ENCODE measurements at places on chromosomes 3 and 15.

GRCh38 chr3:22089284-22089683 lies 338.3 kb upstream of the ZNF385D start:
- no peak for DNase-seq

DNA sequence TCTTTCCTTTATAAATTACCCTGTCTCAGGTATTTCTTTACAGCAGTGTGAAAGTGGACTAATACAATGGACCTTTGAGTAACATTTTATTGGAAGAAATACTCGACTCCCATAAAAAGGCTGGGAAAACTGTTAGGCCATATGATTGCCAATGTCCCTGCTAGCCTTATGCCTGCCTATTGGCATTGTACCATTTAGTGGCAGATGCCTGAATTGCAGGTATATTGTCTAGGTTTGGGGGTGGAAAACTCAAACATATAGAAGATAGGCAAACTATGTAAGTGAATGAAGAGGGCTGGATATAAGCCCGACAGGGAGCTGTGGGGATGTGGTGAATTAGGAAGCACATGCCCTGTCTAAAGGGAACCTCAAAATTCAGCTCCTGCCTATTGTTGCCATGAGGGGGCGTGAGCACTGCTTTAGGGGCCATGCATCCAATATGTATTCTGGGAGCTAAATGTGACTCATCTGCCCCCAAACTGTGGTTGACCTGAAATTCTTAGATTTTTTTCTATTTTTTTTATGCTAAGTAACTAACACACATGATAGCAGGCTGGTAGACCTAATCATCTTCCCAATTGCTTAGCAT lies 65.2 kb upstream of the TRA2B start:
- no peak for DNase-seq

DNA sequence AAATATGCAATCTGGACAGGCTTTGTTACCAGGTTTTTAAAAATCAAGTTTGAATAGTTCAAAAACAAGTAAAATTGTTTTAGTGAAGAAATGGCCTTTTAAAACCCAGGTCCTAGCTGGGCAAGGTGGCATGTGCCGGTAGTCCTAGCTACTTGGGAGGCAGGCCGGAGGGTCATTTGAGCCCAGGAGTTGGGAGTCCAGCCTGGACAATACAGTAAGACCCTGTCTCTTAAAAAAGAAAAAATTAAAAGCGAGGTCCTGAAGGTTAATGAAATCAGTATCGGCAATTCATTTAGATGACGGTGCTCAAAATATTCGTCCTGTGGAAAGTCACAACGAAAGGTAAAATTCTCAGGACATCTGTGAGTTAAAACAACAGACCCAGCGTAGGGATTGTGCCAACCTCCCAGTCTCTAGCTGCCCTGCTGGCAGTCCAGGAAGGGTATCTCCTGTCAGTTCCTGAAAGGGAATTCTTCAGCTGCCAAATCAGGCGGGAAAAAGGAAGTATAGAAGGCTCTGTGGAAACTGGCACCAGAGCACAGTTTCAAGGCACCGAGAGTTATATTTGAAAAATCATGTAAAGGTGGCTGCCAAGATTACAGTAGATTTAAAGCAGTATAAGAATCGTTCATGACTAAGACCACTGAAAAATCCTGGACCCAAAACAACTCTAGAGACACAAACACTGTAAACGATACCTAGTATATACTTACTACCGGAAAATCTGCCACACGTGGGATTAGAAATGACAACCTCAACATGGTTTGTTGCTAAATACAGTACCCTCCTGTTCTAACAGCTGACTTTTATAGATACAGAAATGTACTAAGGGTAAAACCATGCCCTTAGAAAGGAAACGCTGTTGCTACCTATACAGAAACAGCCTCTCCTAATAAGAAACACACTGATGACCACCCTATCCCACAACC lies 1.2 kb upstream of the ABHD17C start:
- no peak for DNase-seq

- no peak for DNase-seq
Measured at GRCh38 chr3:69791106-69791505, 51.8 kb downstream of the MITF start.

DNA sequence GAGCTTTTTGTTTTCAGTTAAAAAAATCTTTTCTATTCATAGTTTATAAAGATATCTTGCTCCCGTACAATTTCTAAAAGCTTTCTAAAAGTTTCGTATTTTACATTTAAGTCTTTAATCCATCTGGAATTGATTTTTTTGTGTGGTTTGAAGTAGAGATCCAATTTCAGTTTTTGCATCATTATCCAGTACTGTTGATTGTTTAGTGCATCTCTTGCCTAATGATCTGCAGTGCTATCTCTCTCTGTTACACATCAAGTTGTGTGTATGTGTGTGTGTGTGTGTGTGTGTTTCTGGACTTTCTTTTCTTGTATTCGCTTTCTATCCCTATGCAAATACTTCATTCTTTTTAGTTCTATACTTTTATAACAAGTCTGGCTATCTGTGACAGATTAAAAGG lies 605.8 kb upstream of the DPPA4 start:
- no peak for DNase-seq

DNA sequence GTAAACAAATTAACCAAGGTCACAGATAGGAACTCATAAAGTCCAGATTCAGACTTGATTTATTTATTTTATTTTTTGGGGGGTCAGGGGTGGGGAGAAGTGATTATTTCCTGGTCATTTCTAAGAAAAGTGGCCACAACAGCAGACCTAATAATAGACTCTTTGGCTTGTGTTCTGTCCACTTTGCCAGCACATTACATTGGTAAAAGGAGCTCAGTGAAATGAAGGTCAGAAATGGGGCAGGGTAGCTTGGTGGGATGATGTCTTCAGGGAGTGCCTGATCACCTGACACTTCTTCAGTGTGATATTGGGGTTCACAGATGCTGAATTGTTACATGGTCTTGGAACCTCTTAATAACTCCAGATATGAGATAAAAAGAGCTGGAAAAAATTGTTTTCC lies 10.1 kb downstream of the VPS8 start:
- DNase-seq, result no peak

- no peak for DNase-seq
Measured at GRCh38 chr3:151377768-151378385, 6.7 kb downstream of the P2RY12 start.

GRCh38 chr3:128517648-128518047 lies 24.6 kb upstream of the GATA2 start:
- DNase-seq, result no peak

DNA sequence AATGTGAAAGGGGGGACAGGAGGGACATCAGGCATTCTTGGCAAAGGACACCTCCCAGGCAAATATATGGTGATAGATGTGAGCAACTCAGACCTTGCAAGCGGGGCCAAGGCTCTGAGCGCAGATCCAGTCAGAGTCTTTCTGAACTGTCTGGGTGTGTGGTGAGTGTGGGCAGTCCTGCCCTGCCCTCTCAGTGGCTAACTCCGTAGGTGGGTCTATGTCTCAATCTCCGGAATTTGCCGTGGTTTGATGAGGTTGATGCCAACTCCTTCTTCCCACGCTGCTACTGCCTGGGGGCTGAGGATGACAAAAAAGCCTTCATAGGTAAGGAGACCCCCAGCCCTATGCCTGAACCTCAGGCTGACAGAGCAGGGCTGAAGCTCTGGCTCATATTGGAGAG lies 7.4 kb downstream of the TTLL3 start:
- no peak for DNase-seq

GRCh38 chr3:15585111-15585845 lies 16.1 kb downstream of the HACL1 start:
- no peak for DNase-seq

- DNase-seq, result no peak
Measured at GRCh38 chr3:128313935-128314334, 152.8 kb downstream of the DNAJB8 start.

DNA sequence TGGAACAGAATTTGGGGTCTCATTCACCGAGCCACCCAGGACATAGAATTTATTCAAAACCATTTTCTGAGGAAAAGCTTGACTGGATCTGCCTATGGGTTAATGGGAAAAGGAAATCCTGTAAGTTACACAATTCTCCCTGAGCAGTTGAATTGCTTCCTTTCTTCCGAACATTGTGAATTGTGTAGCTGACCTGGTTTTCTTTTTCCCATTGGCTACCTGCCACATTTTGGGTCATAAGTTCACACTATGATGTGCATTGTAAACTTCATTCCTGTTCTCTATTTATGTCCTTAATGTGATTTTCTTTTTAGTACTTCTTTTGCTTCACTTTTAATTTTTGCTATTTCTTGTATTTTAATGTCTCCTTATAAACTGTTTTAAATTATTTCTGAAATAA lies 386.0 kb upstream of the LRRC3B start:
- no peak for DNase-seq

- DNase-seq, result no peak
Measured at GRCh38 chr15:50163719-50164410, 18.1 kb upstream of the SLC27A2 start.

- DNase-seq, result no peak
Measured at GRCh38 chr3:23959135-23959900, 14.2 kb downstream of the NR1D2 start.

DNA sequence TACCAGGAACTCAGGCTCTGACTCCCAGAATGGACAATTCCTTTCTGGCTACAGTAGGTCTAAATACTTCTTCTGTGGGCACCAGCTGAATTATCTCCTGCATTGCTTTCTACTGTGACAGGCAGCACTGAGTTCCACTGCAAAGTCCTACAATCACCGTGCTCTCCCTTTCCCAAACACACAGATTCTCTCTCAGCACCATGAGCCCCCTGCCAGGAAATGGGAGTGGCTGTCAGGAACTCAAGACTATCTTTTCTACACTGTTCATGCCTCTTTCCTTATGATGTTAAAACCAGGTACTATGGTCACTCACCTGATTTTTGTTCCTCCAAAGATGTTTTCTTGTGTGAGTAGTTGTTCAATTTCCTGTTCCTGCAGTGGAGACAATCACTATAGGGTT lies 383.4 kb downstream of the EPHA6 start:
- DNase-seq, result no peak

- DNase-seq, result no peak
Measured at GRCh38 chr3:63912768-63913588, 795 bp upstream of the SCAANT1 start.

GRCh38 chr3:47002171-47003055 lies 22.9 kb downstream of the NBEAL2 start:
- no peak for DNase-seq

DNA sequence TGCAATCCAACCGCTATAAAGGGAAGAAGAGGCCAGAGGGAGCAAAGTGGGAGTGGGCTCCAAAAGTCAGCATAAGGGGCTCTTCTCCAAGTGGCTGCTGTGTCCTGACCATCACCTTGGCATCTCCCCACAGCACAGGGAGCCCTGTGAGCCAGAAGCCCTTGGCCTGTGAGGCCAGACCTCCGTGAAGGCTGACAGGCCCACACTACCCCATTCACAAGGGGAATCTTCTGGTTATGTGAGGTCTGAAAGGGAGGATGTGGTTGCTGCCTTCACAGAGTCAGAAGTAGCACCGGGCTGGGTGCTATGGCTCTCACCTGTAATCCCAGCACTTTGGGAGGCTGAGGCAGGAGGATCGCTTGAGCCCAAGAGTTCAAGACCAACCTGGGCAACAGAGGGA lies 2.6 kb upstream of the ULK3 start:
- no peak for DNase-seq

GRCh38 chr3:171789759-171790505 lies 20.4 kb downstream of the PLD1 start:
- DNase-seq, result no peak

DNA sequence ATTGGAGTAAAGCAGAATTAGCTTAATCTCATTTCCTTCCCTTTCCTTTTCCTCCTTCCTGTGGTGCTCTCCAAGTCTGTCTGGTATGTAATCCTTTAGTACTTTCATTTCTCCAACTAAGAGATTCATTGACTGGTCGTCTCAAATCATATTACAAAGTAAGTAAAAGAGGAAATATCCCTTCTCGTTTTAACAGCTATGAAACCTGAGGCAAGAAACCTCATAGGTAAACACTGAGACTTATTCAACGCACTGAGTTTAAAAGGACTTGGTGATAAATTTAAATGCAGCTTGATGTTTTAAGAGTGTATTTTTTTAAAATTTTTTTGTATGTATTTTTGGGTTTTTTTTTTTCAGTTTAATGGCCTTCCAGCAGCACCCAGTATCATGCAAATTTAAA lies 117.2 kb upstream of the LRRC3B start:
- no peak for DNase-seq

DNA sequence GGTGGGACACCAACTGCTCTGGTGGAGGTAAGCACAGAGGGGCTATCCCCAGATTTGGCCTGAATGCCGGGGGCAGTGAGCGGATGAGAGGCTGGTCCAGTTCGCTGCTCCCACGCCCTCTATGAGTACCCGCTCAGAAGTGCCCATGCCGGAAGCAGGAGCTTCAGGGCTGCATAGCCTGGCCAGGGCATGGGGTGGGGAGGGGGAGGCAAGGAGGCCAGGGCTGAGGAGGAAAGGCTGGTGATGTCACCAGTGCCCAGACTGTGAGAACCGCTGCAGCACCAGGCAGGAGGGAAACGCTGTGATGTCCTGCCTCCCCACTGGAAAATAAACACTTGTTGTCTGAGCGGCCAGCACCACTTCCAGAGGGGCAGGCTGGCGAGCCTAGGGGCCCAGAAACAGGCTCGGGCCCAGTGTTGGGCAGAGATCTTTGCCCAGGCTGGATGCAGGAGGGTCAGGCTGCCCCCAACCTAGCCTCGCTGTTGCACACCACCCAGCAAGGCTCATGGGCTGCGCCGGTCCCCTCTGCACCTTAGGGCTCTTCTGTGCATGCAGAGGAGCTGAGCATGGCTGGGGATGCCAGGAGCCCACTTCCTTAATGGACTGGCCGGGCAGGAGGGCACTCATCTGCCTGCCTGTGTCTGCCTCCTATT lies 10.9 kb upstream of the DLL4 start:
- no peak for DNase-seq

- DNase-seq, result no peak
Measured at GRCh38 chr3:117625174-117625573, 915.6 kb downstream of the TUSC7 start.

GRCh38 chr3:14471016-14471415 lies 68.6 kb downstream of the SLC6A6 start:
- no peak for DNase-seq

- no peak for DNase-seq
Measured at GRCh38 chr3:95002438-95003046, 939.7 kb downstream of the NSUN3 start.

GRCh38 chr3:25872200-25872877 lies 82.4 kb downstream of the OXSM start:
- no peak for DNase-seq

DNA sequence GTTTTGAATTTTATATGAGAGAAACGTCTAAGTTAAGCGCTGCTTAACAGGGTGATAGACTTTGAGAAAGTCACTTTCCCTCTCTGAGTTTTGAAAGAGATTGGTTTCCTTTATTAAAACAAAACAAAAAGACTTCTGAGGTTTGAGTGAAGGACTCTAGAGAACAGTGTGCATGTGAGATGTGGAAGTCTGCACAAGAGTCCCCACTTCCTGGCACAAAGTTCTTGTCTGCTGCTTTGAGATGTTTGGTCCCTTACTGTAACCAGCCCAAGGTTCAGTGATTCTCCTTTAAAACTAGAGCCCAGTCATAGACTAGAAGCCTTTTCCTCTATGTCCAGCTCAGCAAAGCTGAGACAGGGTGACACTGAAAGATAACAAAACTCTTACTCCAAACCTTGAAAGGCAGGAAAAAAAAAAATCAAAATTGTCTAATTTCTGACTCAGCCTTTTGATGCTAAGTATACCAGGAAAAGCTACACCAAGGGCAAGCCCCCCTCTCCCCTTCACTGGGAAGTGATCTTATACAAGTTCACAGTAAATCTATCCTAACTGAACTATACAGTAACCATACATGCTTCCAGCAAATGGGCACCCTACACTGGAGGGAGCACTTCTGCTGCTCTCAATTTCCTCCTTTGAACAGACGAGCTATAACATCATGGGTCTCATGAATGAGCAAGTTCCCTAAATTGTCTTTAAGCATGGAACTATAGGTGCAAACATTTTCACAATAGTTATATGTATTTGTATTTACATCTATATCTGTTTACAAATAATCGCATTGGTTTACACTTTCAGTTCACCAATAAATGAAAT lies 2.3 kb downstream of the POPDC2 start:
- DNase-seq, result no peak

Data from NCI-H1694 (cell line).